ENCODE measurements at places on chromosomes 12 and 14. TPM values are rescaled to one million over a fixed set of nuclear protein-coding genes. Genes with fewer than 3 reads are reported as not detected.

Gene CEP170B
- not detected for polyA plus RNA-seq

Gene GPATCH2L
- polyA plus RNA-seq = 26.3 TPM

Gene TEAD4
- polyA plus RNA-seq = not detected

Gene EML5
- polyA plus RNA-seq = not detected

Gene EFCAB11
- polyA plus RNA-seq = 31.4 TPM

Gene GPR84
- polyA plus RNA-seq = 3.1 TPM

Gene FSCB
- not detected for polyA plus RNA-seq

Gene KRT73
- not detected for polyA plus RNA-seq

Gene SLC15A5
- not detected for polyA plus RNA-seq

Gene SIX6
- polyA plus RNA-seq = not detected

Gene OR4K13
- not detected for polyA plus RNA-seq

Gene CLEC6A
- not detected for polyA plus RNA-seq

Gene MBIP
- polyA plus RNA-seq = 35.8 TPM

Gene RAB15
- 1.8 TPM for polyA plus RNA-seq

Gene ASIC1
- not detected for polyA plus RNA-seq

Gene TMTC1
- 0.15 TPM for polyA plus RNA-seq

Gene POTEM
- polyA plus RNA-seq = not detected

Gene DNAJC22
- 0.13 TPM for polyA plus RNA-seq

Gene LRRK2
- polyA plus RNA-seq = 0.95 TPM

Gene POTEG
- not detected for polyA plus RNA-seq

Gene MNAT1
- 28.6 TPM for polyA plus RNA-seq

Gene OR4K15
- not detected for polyA plus RNA-seq

Gene FAR2
- polyA plus RNA-seq = 1.2 TPM

Gene RIN3
- polyA plus RNA-seq = 6.7 TPM

Gene SMOC1
- not detected for polyA plus RNA-seq

Gene PHETA1
- 0.59 TPM for polyA plus RNA-seq

Gene TIMM9
- 124 TPM for polyA plus RNA-seq

Gene PPM1A
- polyA plus RNA-seq = 33.3 TPM

Gene DDX51
- polyA plus RNA-seq = 10.3 TPM

Gene TC2N
- polyA plus RNA-seq = 0.11 TPM

Gene TMCC3
- polyA plus RNA-seq = 9.0 TPM

Gene LBHD2
- polyA plus RNA-seq = not detected

Gene TIMELESS
- 60.5 TPM for polyA plus RNA-seq

Gene GPR68
- polyA plus RNA-seq = 2.4 TPM

Gene TMEM132C
- not detected for polyA plus RNA-seq

Gene APOF
- 0.12 TPM for polyA plus RNA-seq

Gene CNPY2
- 264 TPM for polyA plus RNA-seq

Gene MMP14
- polyA plus RNA-seq = 0.32 TPM

Gene GLIPR1L1
- not detected for polyA plus RNA-seq

Gene ARMH4
- not detected for polyA plus RNA-seq

Gene SRRM4
- polyA plus RNA-seq = 0.01 TPM

Gene ZNF605
- polyA plus RNA-seq = 2.6 TPM

Gene MYO1A
- polyA plus RNA-seq = 0.27 TPM

Gene CLEC7A
- polyA plus RNA-seq = 0.06 TPM

Gene ARHGAP5
- polyA plus RNA-seq = 5.4 TPM

Gene TCL1B
- polyA plus RNA-seq = not detected

Gene PUS1
- 29.7 TPM for polyA plus RNA-seq

Gene WNT5B
- polyA plus RNA-seq = 1.5 TPM

Gene LRRC10
- not detected for polyA plus RNA-seq

Gene OTOGL
- polyA plus RNA-seq = 0.09 TPM

Gene FOXN4
- not detected for polyA plus RNA-seq

Gene RERG
- polyA plus RNA-seq = not detected

Gene RFLNA
- polyA plus RNA-seq = not detected

Gene FGF23
- polyA plus RNA-seq = not detected

Gene A2ML1
- not detected for polyA plus RNA-seq

Gene LRRC43
- polyA plus RNA-seq = not detected

Gene PELI2
- polyA plus RNA-seq = not detected

Gene DNAI7
- 0.29 TPM for polyA plus RNA-seq

Gene SPIC
- polyA plus RNA-seq = not detected
